Suprapubic skin (tissue), 4 donors: ENCODE measurements at places on chromosomes 5 and 9. TPM values are rescaled to one million over a fixed set of nuclear protein-coding genes. Genes with fewer than 3 reads are reported as not detected.

DNA sequence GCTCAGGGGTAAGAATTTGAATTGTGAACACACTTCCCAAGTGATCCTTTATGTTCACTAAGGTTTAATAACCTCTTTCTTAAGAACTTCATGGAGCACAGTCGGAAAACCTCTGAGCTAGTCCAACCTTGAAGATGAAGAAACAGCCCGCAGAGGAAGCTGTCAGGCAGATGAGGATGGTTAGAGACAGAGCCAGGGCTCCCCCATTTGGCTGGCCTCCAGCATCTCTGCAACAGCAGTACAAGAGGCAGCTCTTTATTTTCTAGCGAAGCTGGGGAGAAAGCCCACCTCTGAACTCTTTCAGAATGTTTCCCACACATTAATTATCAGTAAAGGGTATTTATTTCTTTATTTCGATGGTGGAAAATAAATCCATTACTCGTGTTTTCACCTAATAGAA is 350.8 kb downstream of the DMRT2 start:
- H3K27me3 ChIP-seq: no peaks in the 10 kb centered on the region
- H3K36me3 ChIP-seq: no peaks in the 10 kb centered on the region
- H3K27ac ChIP-seq: no peak overlapping the region

DNA sequence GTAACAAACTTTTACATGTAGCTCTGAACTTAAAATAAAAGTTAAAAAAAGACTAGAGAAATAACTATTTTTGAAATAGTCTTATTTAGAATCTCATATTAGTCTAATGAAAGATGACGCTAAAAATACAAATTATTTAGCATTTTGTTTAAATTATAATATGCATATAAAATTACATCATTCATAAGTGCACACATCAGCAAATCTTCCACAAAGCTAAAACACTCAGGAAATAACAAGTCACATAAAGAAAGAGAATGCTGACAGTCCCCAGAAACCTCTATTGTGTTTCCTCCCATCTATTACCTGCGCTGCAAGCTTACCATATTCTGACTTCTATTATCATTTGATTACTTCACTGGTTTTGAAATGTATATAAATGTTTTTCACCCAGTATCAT is 986.9 kb upstream of the SEMA6A start:
- no peak overlapping the region for H3K4me3 ChIP-seq
- no peaks in the 10 kb centered on the region for H3K4me1 ChIP-seq
- no peak overlapping the region for H3K27ac ChIP-seq
- no peaks in the 10 kb centered on the region for H3K36me3 ChIP-seq
- H3K27me3 ChIP-seq: no peaks in the 10 kb centered on the region

- no peaks in the 10 kb centered on the region for H3K36me3 ChIP-seq
- DNase-seq: no peak
- H3K4me1 ChIP-seq: no peaks in the 10 kb centered on the region
- H3K4me3 ChIP-seq: no peak overlapping the region
- H3K27ac ChIP-seq: no peak overlapping the region
Observed at GRCh38 chr9:20048985-20049384, 260.1 kb upstream of the SLC24A2 start.

- no peak overlapping the region for H3K27ac ChIP-seq
- no peaks in the 10 kb centered on the region for H3K36me3 ChIP-seq
- H3K4me1 ChIP-seq: no peaks in the 10 kb centered on the region
Observed at GRCh38 chr5:14231890-14232289, 88.7 kb downstream of the TRIO start.

- H3K36me3 ChIP-seq: no peaks in the 10 kb centered on the region
- DNase-seq: no peak
- H3K27me3 ChIP-seq: no peaks in the 10 kb centered on the region
- H3K27ac ChIP-seq: no peak overlapping the region
- no peaks in the 10 kb centered on the region for H3K4me1 ChIP-seq
Observed at GRCh38 chr5:79229357-79230174, 6.4 kb upstream of the JMY start.

DNA sequence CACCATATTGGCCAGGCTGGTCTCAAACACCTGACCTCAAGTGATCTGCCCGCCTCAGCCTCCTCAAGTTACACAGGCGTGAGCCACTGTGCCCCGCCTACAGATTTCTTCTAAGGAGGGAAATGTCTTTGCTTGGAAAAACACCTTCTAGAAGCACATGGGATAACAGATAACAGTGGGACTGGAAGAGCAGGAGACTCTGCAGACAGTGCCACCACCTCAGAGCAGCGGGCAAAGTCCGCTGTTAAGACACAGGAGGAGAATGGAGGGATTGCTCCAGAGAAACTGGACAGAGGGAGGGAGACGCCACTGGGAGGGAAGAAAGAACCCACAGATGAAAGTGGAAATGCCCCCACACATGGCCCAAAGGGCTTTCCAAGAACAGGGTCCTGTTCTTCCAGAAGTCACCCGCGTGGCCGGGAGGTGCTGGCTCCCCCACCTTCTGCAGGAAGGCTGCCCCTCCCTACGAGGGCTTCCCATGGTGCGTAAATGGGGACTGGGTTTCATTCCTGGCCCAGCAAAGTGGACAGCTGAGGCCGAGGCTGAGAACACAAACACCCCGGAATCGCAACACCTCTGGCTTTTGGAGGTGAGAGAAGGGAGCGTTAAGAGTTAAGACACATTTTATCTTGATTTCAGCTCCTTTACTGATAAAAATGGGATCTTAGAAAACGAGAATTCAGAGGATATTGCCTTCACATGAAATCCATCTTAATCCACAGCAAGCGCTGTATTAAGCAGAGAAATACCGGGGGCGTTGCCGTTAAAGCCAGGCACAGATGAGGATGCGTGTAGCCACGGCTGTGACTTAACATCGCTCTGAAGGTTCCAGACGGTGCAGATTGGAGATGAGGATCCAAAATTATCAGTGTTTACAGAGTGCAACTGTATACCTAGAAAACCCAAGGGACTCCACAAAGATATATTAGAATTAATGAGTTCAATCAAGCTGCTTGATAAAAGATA is 11.2 kb downstream of the ADAMTS2 start:
- no peak for DNase-seq
- no peaks in the 10 kb centered on the region for H3K4me1 ChIP-seq
- H3K27me3 ChIP-seq: peaks cover 5% of the 10 kb centered on the region
- H3K36me3 ChIP-seq: no peaks in the 10 kb centered on the region
- H3K4me3 ChIP-seq: no peak overlapping the region
- no peak overlapping the region for H3K27ac ChIP-seq

- no peak for DNase-seq
- H3K27me3 ChIP-seq: no peaks in the 10 kb centered on the region
- no peaks in the 10 kb centered on the region for H3K4me1 ChIP-seq
- H3K4me3 ChIP-seq: no peak overlapping the region
- H3K36me3 ChIP-seq: no peaks in the 10 kb centered on the region
Observed at GRCh38 chr5:76626738-76627137, 3.5 kb upstream of the F2RL2 start.

GRCh38 chr9:83312537-83312936 is 225.7 kb downstream of the FRMD3 start:
- H3K4me3 ChIP-seq: no peak overlapping the region
- H3K36me3 ChIP-seq: no peaks in the 10 kb centered on the region
- H3K4me1 ChIP-seq: peaks cover 6% of the 10 kb centered on the region
- DNase-seq: no peak
- H3K27ac ChIP-seq: no peak overlapping the region

DNA sequence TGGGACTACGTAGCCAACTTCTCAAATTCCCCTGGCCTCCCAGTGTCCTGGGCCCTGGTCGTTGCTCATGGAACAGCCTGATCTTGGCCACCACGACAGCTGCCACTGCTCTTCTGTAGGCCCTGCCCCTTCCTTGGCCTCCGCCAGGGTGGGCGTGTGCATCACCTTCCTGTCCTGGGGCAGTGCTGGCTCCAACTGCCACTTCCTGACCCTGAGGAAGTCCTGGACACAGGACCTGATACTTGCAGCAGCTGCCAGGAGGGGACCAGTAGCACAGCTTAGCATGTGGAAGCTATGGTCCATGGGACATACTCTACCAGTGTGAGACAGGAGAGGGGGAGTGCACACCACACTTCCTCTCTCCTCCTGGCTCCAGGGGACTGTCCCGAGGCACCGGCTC is 145.2 kb downstream of the TENT4A start:
- no peak overlapping the region for H3K4me3 ChIP-seq
- H3K27ac ChIP-seq: no peak overlapping the region
- DNase-seq: no peak
- no peaks in the 10 kb centered on the region for H3K36me3 ChIP-seq

DNA sequence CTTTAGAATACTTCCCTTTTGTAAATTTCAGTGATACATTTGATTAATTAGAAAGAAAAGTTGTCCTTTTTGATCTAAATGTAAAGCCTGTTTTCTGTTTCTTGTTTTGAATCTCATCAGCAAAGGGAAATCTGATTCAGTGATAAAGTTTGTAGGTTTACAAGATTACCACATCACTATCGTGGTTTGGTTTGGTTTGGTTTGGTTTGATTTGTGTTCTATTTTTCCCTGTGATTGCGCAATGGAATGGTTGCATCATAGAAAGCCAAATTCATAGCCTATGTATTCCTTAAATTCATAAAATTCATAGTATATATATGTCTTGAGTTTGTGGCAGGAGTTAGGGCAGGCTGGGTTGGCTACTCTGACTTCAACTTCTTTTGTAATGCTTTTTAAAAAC is 15.2 kb downstream of the SRFBP1 start:
- H3K4me1 ChIP-seq: peaks cover 6% of the 10 kb centered on the region
- DNase-seq: no peak
- no peak overlapping the region for H3K4me3 ChIP-seq
- no peaks in the 10 kb centered on the region for H3K36me3 ChIP-seq

DNA sequence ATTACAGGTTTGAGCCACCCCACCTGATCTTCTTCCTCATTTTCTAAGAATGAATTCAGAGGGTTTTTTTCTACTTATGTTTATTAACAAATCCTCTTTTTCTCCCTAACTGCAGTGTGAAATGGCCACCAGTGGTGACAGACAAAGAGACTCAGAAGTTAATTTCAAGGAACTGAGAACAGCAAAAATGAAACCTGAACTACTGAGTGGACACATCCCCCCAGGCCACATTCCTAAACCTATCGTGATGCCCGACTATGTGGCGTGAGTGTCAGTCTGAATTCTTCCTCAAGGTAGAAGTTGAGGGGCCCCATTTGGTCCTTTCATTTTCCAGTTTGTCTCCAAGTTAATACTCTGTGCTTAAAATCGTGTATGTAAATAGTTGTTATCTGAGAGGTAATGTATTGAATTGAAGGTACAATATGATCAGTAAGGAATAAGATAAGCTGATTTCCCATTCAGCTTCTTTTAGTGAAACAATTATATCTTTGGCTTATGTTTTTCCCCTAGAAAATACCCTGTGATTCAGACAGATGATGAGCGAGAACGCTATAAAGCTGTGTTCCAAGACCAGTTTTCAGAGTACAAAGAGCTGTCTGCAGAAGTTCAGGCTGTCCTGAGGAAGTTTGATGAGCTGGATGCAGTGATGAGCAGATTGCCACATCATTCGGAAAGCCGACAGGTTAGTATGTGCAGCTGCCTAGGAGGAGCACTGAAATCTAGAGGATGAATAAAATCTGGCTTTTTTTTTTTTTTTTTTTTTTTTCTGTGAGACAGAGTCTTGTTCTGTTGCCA is 17.7 kb downstream of the MARVELD2 start:
- peaks cover 21% of the 10 kb centered on the region for H3K36me3 ChIP-seq
- no peaks in the 10 kb centered on the region for H3K27me3 ChIP-seq
- H3K4me1 ChIP-seq: no peaks in the 10 kb centered on the region
- H3K27ac ChIP-seq: no peak overlapping the region
- no peak overlapping the region for H3K4me3 ChIP-seq
- no peak for DNase-seq

DNA sequence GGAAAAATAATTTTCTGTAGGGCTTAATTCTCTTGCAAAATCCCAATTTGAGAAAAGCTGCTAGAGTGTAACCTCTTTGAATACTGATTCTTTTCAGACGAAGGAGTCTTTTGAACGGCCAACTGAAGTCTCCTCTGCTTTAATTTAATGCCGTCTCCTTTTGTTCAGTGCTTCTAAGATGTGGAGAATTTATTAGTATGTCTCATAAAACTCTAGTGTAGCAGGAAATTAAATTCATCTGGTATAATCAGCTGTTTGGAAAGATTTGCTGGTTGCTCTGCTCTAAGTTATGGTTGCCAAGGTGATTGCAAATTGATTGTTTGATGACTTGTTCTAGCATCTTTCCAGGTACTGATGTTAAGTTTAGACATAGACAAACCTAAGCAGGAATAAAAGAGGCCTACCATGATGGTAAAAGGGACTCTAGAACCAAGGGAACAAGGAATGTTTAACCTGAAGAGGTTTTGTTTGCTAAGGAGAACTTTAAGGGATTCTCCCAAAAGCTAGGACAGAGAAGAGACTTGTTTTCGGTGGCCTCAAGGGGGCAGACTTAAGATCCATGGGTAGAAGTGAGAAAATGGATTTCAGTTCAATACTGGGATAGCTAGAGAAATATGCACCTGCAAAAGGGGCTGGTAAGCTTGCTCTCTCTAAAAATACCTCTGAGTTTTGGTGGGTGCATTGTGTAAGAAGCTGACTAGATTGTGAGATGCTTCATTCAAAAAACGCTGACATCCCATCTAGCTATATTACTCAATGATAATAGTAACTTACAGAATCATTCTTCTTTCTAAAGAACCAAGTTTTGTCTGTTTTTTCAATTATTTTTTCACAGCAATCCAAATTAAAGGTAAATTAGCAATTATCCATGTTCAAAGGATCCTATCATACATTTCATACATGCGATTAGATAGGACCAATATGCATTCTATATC is 5.7 kb upstream of the ADRB2 start:
- H3K27me3 ChIP-seq: no peaks in the 10 kb centered on the region
- DNase-seq: no peak
- H3K36me3 ChIP-seq: no peaks in the 10 kb centered on the region
- no peak overlapping the region for H3K27ac ChIP-seq
- H3K4me1 ChIP-seq: peaks cover 9% of the 10 kb centered on the region
- no peak overlapping the region for H3K4me3 ChIP-seq

DNA sequence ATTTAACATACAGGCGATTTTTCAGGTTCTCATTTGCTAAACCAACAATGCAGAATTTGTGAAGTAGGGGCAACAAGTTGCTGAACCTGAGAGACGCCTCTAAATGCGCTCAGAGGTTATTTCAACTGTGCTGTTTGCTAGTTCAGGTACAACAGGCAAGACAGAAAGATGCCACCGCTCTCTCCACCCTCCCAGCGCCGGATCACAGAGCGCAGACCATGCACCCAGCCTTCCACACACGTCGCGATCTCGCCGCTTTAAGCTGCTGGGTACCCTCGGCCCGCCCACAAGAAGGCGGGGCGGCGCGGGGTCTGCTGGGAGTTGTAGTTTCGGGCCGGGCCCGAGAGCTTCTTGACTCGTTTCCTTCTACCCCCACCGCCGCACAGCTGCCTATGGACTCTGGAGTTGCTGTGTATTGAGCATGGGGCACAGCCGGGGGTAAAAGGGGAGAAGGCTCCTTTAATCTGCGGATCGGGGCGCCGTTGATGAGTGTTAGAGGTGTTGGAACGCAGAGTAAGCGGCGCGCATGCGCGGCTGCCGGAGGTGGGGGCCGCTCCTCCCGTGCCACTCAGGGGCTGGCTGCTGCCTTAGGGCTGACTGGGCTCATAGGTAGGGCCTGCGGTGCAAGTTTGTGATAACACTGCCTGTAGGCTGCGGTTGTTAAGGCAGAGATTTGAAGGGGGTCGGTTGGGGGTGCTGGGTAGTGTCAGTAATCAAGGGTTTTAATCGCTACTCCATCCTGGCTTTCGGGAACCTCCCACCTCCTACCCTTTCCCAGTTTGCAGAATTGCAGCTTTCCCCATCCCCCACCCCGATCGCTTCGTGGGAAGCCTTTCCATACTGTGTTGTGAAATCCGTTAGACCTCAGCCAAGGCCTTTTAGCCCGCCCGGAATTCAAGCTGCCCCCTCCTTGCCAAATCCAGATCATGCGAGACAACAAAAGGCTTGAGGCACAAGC is 40.3 kb upstream of the ABCA1 start:
- no peaks in the 10 kb centered on the region for H3K27me3 ChIP-seq
- H3K36me3 ChIP-seq: no peaks in the 10 kb centered on the region
- peak overlapping the region; percentile 82 for H3K4me3 ChIP-seq
- H3K27ac ChIP-seq: peak overlapping the region; percentile 96

The ALDH1A1 gene
- 7.7 TPM for total RNA-seq

The ANKDD1B gene
- total RNA-seq: 0.45 TPM

The LTC4S gene
- total RNA-seq: 4.7 TPM

The SLC6A18 gene
- not detected for total RNA-seq

The CATSPER3 gene
- not detected for total RNA-seq
